Body of pancreas (tissue), 4 donors: ENCODE measurements at places on chromosomes 4 and X. TPM values are rescaled to one million over a fixed set of nuclear protein-coding genes. Genes with fewer than 3 reads are reported as not detected.

DNA sequence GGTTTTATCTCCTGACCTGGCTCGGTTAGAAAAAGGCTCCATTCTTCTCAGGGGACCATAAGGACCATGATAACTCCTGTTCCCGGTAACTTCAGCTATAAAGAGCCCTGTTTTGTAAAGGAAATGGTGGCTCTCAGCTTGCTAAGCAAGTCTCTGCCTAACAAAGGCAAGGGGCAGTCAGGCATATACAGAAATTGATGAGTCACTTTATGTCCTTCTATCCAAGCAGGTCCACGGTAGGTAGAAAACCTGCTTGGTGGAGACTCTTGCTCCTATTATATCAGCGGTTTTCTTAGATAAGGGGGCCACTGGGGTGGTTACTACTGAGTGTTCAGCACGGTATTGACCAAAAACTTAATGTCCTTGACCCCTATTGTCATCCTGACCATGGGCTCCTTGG, 203.0 kb upstream of the KLF8 start:
- no peak for DNase-seq

GRCh38 chr4:1030559-1030958, 19.1 kb downstream of the FGFRL1 start:
- peak; percentile 52 for DNase-seq

The LCORL gene
- total RNA-seq = 7.8 TPM

The GLUD2 gene
- 4.0 TPM for total RNA-seq

The SPANXC gene
- not detected for total RNA-seq
